ENCODE measurements at places on chromosomes 11 and 22. TPM values are rescaled to one million over a fixed set of nuclear protein-coding genes. Genes with fewer than 3 reads are reported as not detected.

Gene FAM83F
- 2.2 TPM for total RNA-seq

Gene SCUBE2
- 2.0 TPM for total RNA-seq

Gene PKNOX2
- 13.8 TPM for total RNA-seq

Gene SEC14L3
- total RNA-seq, result not detected

Gene CRYBB3
- not detected for total RNA-seq

GRCh38 chr11:18768472-18768901 lies 23.1 kb downstream of the PTPN5 start:
- no peak for DNase-seq
